Stimulated activated CD8-positive, alpha-beta memory T cell treated with anti-CD3 and anti-CD28 coated beads, Interleukin-7, amount 100 ng/mL, for 4 hours (primary cell): ENCODE measurements at places on chromosomes 16 and 17.

DNA sequence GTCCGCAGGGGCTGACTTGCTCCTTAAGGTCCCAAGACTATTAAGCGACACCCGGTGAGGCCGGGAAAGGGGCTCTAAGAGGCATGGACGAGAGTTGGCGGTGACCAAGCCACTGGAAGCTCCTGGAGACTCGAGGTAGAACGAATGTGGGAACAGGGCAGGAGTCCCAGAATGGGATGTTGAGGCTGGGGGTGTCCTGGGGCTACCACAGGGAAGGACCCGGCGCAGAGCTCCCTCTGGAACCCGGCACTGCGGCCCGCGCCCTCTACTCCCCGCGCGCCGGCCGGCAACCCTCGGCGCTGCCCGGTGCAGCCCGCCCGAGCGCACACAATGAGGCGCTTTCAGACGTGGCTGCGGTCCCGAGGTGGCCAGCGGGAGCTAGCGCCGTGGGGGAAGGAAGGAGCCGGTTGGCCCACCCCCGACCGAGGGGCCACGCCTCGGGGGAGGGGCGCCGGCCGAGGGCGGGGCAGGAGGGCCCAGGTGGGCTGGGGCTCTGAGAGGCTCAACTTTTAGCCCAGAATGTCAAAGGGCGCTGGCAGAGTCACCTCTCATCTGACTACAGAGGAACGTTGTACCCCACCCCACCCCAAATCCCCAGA lies at the start of gene CHST6:
CHST6 (minus strand) TSS at position 366 of the 599 bp plus-strand sequence. CDS start 15,613 bp downstream, outside the sequence.
- peak; percentile 5 for DNase-seq

- peak; percentile 17 for DNase-seq
Observed at GRCh38 chr17:68057531-68057952, 22.0 kb downstream of the KPNA2 start.

DNA sequence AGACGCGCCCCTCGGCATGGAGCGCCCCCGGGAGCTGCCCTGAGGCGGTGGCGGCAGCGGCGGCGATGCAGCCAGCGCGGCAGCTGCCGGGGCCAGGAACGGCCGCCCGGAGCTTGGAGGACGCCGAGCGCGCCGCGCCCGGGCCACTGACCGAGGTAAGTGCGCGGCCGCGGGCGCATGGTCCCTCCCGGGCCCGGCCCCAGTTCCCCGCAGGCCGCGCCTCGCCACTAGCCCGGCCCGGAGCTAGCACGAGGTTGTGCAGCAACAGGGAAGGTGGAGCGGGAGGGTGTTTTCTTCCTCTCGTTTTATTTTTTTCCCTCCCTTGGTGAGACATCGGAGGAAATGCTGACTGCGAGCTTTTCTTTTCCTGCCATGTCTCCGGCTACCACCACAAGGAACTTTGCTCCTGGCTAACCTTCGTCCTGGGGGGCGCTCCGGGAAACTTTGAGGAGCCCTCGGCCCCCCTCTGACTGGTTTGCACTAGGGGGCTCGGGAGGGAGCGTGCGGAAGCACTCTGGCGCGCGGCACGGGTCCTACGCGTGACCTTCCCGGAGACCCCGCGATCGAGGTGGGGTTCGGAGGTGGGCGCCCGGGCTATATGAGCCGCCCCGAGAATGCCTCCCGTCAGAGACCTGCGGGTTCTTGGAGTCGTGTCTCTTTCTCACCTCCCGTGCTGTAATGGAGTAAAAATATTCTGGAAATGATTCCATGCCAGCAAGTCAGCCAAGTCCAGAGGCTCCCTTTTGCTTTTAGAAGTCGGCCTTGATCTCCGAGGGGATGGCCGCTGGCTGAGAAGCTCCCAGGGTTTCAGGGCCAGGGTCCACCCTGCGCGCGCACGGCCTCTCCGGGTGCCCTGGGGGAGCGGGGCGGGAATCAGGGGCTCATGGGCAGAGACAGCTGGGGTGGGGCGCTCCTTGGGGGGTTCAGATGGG lies 868 bp downstream of the KCNJ12 start:
- no peak for DNase-seq

DNA sequence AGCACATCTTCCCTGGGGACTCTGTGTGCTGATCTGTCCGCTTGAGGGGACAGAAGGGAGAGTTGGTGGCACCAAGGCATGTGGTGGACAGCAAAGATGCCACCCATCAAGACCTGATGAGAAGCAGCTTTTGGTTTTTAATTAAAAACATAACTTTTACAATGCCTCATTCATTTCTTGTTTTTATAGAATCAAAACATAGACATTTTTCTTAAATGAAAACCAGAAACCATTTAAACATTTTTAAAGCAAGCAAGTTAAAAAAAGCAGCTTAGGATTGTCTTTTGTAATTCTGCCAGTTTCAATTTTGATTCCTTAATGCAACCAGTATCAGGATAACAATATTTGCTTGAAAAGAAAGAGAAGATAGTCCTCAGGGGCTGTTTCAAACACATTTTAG lies 123.7 kb upstream of the AXIN2 start:
- no peak for DNase-seq

- DNase-seq, result no peak
Observed at GRCh38 chr16:59909262-59909661, 1175.1 kb upstream of the GOT2 start.
